CD4-positive, alpha-beta T cell treated with Interleukin-12 subunit alpha and Interleukin-12 subunit beta, for 1 hour (primary cell): ENCODE measurements at places on chromosomes 11 and 22.

GRCh38 chr11:104113541-104113940, 50.4 kb downstream of the PDGFD start:
- no peak for DNase-seq

- DNase-seq, result no peak
Measured at GRCh38 chr11:46183819-46184218, 62.6 kb upstream of the PHF21A start.

- no peak for DNase-seq
Measured at GRCh38 chr22:30226192-30226832, 20.2 kb downstream of the LIF start.

DNA sequence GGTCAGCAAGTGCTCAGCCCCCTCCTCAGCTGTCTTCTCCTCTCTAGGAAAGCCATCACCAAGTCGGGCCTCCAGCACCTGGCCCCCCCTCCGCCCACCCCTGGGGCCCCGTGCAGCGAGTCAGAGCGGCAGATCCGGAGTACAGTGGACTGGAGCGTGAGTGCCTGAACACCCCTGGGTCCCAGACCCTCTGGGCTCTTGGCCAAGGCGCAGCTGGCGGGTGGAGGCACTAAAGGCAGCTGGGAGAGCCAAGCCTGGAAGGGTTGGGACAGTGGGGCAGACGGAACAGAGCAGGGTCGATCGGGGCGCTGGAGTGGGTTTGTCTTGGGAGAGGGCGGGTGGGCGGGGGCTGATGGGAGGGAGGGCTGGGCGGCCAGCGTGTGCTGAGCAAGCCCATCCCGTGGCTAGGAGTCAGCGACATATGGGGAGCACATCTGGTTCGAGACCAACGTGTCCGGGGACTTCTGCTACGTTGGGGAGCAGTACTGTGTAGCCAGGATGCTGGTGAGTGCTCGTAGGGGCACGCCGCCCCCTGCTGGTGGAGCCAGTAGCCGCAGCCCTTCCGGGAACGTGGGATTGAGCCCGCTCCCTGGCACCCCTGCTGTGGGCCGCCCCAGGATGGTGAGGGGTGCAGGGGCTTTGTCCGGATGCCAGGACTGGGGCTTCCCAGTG, 14.1 kb upstream of the MDK start:
- peak; percentile 80 for DNase-seq

- no peak for DNase-seq
Measured at GRCh38 chr11:65014726-65015227, 817 bp downstream of the ARL2 start.

GRCh38 chr22:23557036-23557435, 23.1 kb downstream of the IGLL1 start:
- DNase-seq, result no peak

GRCh38 chr11:70532066-70532440, 133.7 kb downstream of the CTTN start:
- DNase-seq, result no peak

- no peak for DNase-seq
Measured at GRCh38 chr11:72930008-72930407, 115.8 kb downstream of the ATG16L2 start.

DNA sequence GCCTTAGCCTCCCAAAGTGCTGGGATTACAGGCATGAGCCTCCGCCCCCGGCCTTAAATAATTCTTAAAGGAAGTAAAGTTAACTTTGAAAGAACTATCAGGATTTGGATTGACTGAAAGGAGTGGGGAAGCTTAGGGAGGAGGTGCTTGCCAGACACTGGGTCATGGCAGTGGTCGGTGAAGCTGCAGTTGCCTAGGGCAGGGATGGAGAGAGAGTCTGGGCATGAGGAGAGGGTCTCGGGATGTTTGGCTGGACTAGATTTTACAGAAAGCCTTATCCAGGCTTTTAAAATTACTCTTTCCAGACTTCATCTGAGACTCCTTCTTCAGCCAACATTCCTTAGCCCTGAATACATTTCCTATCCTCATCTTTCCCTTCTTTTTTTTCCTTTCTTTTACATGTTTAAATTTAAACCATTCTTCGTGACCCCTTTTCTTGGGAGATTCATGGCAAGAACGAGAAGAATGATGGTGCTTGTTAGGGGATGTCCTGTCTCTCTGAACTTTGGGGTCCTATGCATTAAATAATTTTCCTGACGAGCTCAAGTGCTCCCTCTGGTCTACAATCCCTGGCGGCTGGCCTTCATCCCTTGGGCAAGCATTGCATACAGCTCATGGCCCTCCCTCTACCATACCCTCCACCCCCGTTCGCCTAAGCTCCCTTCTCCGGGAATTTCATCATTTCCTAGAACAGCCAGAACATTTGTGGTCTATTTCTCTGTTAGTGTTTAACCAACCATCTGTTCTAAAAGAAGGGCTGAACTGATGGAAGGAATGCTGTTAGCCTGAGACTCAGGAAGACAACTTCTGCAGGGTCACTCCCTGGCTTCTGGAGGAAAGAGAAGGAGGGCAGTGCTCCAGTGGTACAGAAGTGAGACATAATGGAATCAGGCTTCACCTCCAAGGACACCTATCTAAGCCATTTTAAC, at the start of gene NNMT:
Gene NNMT (plus strand): TSS at position 724 of the 929 bp plus-strand sequence. CDS start 158 bp downstream, at position 882.
- no peak for DNase-seq
